ENCODE measurements at places on chromosomes 4 and X.
A peak's percentile ranks its signal among the peaks of the same experiment; 100 is the strongest.

- DNase-seq, result no peak
These were observed 38.2 kb upstream of the OCIAD2 start for GRCh38 chr4:48944756-48945241.

DNA sequence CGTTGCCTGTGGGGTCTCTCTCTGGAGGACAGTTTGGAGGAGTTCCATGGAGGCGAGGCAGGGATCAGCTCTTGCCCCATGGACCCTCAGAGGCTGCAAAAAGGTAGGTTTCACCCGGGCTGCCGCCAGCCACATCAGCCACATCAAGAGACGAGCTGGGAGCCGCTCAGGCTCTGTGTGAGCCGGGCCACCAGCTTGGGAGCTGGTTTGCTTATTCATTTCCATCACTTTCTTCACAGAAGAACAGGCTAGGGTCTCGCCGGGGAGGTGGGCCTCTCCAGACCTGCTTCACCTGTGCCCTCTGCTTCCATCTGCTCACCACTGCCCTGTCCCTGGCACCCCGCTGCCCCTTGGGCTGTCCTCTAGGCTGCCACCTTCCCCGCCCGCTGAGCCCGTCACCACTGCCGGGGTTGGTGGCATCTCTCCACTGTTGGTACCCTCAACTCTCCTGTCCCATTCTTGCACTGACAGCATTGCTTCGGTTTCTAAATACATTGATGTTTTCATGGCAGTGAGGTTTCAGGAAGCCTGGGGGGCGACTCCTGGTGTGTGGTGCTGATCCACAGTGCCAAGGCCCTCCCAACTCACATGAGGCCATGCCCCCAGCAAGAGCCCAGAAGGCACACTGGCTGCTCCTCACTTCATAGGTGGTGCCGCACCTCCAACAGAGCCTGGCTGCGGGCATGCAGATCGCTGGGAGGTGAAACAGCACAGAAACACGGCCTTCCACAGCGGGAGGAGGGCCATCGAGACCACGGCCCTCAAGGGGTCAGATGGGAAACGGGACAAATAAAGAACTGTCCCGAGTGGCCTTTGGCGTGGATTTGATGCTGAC is 4.5 kb upstream of the TREX2 start:
- DNase-seq, result no peak

DNA sequence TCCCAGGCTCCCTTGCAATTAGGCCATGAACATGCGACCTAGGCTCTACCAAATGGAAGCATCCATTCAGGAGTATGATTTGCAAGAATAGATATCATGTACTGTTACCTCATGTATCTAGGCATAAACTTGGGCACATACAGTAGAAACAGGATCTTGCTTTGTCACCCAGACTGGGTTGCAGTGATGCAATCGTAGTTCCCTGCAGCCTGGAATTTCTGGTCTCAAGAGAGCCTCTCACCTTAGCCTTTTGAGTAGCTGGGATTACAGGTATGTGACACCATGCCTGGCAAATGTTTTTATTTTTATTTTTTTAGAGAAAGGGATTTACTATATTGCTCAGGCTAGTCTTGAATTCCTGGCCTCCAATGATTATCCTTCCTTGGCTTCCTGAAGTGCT is 994.2 kb downstream of the ADGRL3 start:
- no peak for DNase-seq

DNA sequence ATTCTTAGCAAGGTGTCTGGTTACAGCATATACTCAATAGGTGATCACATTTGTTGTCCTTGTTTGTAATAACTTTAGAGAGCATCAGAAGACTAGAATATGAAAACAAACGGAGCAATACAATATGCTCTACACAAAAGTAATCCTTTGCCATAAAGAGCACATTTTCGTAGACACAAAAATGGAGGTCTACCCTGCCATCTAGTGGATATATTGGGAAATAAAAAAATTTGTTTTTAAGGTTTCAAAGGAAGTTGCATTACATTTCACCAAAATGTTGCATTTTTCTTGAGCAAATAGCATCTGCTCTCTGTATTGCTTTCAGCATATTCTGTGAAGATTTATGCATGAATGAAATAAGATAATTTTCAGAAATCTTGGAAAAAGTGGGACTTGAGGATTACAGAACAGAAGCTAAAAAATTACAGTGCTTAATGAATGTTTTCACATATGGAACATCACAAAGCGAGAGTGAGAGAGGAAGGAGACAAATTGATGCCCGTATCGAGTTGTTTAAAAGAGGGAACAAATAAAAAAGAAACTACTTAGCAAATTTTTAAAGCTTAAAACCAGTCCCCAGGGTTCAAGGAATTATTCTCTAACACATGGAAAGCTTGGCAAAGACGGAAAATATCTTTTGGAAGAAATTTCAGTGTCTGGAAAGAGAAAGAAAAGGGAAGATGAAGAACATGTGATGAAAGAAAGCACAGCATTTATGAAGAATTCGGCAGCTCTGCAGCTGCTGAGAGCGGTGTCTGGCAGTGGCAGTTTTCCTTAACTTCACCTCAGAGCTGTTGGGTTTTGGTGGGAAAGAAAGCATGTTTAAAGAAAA is 390.1 kb downstream of the ANKRD50 start:
- DNase-seq, result peak; percentile 37

- DNase-seq, result no peak
These were observed 99.7 kb upstream of the CXorf66 start for GRCh38 chrX:140064993-140065392.

- no peak for DNase-seq
These were observed 39.3 kb downstream of the GRIA3 start for GRCh38 chrX:123223409-123223808.

DNA sequence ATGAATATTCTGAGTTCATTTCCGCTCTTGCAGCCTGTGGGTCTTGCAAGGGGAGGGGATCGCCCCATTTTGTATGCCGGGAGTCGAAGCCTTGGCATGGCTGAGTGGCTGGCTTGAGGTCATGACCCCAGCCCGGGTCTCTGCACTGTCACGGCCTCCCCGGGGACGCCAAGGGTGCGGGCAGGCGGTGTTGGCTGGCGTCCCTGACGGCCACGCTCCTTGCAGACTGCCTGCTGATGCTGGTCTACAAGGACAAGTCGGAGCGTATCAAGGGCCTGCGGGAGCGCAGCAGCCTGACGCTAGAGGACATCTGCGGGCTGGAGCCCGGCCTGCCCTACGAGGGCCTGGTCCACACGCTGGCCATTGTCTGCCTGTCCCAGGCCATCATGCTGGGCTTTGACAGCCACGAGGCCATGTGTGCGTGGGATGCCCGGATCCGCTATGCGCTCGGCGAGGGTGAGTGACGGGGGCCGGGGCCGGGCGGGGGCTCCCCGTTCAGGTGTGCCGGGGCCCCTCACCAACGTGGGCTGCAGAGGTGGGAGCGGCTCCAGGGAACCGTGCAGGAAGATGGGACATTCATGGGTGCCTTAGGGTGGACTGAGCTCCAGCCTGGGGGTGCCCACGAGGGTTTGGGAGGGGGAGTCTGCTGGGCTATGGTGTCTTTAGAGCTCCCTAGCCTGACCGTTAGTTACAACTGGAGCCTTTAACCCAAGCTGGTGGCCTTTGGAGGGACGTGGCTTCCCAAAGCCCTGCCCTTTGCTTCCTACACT is 10.3 kb downstream of the DOK7 start:
- DNase-seq, result no peak

DNA sequence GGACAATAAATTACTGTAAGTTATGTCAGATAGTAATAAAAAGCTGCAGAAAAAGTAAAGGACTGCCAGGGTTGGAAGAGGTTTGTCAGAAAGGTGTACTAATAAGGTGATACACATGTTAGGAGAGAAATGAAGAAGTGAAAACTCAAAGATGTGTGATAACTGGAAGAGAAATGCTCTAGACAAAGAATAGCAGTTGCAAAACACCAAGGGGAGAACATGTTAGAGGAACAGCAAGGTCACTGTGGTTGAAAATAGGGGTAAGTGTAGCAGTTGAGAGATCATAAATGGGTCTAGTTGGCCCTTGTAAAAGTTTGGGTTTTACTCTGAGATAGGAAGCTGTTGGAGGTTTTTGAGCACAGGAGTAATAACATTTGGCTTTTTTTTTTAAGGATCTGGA is 46.9 kb downstream of the HSPA4L start:
- DNase-seq, result no peak

GRCh38 chr4:3348621-3349020 is 55.8 kb downstream of the RGS12 start:
- no peak for DNase-seq

DNA sequence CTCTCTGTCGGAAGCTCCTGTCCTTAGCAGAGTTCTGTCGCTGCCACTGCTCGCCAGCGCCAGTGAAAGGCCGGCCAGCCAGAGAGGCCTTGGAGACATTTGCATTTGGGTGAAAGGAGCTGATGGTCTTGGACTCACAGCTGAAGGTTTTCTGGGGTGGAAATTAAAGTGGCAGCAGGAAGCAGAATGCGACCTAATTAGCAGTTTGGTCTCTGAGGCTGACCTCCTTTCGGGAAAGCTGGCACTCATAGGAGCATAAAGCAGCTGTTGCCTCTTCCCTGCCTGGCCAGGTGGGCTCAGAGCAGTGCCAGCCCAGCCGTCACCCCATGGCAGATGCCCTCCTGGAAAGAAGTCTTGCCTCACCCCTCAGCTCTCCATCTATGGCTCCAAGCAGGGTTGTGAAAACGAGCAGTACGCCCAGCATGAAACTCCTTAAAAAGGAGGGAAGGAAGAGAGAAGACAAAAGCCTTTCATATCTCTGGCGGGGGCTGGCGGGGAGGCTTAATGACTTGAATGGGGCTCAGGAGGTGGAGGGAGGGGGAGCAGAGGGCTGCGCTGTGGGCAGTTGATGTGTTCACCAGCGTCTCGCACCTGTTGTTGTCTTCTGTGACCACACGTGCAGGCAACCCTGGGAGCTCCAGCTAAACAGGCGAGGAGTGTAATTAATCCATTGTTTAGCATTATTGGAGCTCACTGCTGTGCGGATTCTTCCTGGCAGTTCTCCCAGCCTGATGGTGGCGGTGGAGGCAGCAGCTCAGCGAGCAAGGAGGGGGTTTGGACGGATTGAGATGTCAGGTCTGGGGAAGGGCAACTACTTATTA is 264.0 kb downstream of the MID1IP1 start:
- no peak for DNase-seq
